Femur (tissue), 1 donor: ENCODE measurements at places on chromosomes 1 and 21.
A peak's percentile ranks its signal among the peaks of the same experiment; 100 is the strongest.

GRCh38 chr1:212743901-212744475, 44.3 kb upstream of the BATF3 start:
- DNase-seq: no peak

DNA sequence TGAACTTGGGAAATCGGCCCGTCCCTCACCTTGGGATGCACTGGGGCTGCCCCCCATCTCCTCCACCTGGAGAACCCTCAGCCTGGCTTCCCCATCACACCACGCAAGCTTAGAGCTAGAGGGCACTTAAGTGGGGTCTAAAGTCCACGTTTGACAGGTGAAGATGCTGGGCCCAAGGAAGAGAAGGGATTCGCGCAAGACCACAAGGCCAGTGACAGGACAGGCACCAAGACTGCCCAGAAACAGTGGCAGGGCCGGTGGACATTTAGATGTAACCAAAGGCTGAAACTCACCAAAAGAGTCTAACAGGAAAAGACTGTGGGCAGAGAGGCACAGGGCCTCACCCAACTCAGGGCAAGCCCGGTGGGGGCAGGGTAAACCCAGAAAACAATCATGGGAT, 130.8 kb upstream of the EDN2 start:
- DNase-seq: no peak

- DNase-seq: no peak
Observed at GRCh38 chr1:173161510-173162221, 45.5 kb downstream of the TNFSF4 start.

GRCh38 chr1:232579958-232580941, 49.7 kb downstream of the SIPA1L2 start:
- DNase-seq: no peak

DNA sequence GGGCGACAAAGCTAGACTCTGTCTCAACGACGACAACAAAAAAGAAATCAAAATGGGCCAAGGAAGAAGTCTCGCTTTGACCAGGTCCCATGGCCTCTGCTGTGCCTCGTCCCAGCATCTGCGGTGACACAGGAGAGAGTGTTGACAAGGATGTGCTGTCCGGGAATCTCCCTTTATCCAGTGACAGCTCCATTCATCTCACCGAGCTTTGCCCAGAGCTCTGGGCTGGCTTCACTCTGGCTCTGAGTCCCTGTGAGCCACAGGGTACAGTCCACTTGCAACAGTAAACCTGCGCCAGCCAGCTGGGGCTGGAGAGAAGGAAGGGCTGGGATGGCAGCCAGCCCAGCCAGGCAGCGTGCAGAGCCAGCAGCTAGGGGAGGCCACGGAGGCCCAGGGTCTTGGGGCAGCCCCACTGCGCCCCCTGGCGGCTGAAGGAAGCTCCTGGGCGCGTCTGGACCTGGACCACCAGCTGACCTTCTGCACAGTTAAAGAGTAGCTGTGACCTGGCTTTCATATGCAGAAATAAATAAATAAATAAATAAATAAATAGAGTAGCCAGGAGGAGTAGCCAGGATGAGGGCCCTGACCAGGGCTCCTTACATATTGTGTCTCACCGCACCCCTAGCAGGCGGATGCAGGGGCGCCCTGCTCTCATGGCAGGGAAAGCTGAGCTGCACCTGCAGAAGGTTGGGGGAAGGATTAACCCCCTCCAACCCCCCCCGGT, 29.7 kb downstream of the ENO1 start:
- peak; percentile 95 for DNase-seq

GRCh38 chr1:109969146-109969829, 15.3 kb upstream of the AHCYL1 start:
- DNase-seq: no peak

DNA sequence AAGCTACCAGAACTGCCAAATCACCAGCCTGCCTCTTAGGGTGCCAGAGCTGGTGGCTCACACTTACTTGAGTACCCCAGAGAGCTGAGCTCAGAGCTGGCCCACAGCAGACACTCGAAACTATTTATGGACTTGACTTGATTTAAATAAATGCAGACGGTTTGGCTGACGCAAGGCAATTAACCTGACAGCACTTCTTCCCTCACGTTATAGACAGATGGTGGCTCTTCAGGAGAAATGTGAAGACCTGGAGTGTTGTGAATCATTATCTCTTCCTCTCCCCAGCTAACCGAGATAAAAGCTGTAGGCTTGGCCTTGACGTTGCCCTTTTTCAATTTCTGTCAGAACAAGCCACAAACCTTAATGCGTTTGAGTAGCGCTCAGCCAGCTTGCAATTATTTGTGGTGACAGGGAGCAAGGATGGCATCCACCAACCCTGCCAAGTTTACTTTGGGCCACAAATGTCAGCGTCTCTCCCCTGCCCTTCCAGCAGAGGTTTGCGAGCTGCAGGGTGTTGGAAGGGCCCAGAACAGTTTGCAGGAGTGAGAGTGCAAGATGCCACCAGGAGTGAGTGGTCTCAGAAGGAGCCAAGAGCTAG, 34.0 kb upstream of the BCAR3 start:
- no peak for DNase-seq

GRCh38 chr1:65458730-65459396, 38.4 kb downstream of the LEPR start:
- DNase-seq: no peak

DNA sequence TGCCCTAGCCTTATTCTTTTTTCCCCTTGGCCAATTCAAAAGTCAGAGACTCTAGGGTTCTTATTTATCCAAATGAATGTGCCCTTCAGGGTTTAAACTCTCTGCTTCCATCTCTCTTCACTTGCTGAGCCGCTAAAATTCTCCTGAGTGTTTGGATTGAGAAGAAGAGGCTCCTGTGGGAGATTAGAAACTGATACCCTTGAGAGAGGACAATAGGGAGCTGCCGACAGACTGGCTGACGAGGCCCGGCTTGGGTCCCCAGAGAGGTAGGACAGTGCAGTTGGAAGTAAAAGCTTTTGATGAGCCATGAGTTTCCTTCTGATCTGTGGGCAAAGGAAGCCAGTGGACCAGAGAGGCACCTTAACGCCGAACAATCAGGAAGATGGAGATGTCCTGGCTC, 41.3 kb upstream of the UBE2U start:
- no peak for DNase-seq

- DNase-seq: peak; percentile 30
Observed at GRCh38 chr1:52633291-52633754, 355 bp downstream of the SHISAL2A start.

- no peak for DNase-seq
Observed at GRCh38 chr1:114453361-114453784, 57.6 kb downstream of the TRIM33 start.

- no peak for DNase-seq
Observed at GRCh38 chr21:29056538-29057050, 16.9 kb downstream of the CCT8 start.

DNA sequence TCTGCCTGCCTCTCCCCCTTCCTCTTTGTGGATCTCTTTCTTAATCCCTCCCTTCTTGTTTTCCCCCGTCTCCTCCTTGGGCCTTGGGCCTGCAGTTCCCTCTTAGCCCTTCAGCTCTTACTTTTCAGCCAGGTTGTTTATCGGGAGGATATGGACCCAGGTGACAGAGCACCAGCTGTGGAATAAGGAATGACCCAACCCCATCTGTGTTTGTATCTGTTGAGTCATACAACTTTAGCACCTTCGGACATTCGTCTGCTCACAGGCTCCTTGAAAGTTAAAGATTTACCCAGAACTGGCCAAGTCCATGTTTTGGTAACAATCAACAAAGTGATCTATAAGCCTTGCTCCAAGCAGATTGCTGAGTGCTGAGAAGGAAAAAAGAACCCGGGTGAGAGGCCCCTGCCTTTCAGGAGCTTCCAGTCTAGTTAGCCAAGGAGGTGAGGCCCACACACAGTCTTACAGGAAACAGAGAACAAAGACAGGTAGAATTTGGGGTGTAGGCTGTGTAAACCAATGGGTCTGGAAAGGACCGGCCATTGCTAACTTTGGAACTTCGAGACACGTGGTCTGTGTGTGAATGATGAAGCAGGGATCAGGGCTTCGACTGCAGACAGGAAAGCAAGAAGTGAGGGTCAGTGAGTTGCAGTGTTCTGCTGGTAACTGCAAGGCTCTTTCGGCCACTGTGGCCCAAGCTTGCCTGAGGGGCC, 66.7 kb upstream of the F3 start:
- DNase-seq: no peak

DNA sequence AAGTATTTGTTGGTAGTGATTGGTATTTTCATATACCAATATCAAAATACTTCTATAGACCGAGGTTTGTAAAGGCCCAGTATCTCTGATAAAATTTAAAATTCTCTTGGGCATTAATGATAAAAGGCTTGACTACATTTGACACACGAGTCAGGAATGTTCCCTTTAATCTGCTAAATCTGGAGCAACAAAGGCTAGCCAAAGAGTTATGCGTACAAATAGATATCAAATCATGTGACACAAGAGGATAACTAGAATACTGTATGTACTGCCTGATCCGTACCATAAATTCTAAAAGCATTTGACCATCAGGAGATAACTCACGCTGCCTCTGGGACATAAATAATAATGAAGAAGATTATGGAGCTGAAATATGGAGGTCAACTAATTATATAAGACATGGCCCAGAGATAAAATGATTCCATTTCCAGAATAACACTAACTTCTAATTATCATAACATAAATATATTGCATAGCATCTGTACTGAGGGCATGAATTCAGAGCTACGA, 64.2 kb upstream of the SH3GLB1 start:
- no peak for DNase-seq

- no peak for DNase-seq
Observed at GRCh38 chr1:181060066-181060465, 26.3 kb downstream of the MR1 start.

GRCh38 chr1:205140113-205140512, 18.3 kb upstream of the RBBP5 start:
- DNase-seq: no peak

DNA sequence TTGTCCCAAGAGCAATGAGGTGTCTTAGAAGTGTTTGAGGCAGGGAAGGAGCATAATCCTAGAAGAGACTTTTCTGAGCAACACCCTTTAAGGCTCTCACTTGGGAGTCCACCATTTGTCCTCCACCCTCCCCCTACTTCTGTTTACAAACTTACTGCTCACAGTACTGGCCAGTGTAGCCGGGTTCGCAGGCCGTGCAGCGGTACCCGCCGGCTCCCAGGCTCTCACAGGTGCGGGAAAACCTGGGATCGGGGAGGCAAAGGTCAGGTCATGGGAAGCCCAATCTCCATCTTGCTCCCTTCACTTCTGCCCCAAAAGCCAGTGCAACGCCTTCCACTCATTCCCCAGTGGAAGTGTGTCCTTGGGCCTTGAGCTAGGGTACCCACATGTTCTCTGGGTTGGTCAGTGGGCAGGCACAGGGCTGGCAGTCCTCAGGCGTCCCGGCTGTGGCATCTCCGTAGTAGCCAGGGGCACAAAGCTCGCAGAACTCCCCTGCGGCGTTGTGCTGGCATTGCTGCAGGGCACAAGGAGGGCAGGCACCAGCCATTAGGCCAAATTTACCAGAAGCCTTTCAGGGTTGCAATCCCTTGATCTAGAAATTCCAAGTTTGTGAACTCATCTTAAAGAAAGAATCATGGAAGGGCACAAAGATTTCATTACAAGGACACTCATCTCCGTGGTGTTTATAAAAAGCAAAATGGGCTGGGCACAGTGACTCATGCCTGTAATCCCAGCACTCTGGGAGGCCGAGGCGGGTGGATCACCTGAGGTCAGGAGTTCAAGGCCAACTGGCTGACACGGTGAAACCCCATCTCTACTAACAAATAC, 49.8 kb downstream of the LDLRAD2 start:
- no peak for DNase-seq
